Upper lobe of left lung (tissue), 6 donors: ENCODE measurements at places on chromosomes 3 and 15. TPM values are rescaled to one million over a fixed set of nuclear protein-coding genes. Genes with fewer than 3 reads are reported as not detected.

The CLEC3B gene
- 332 TPM for total RNA-seq

The CADPS gene
- 1.2 TPM for total RNA-seq

The SPINK8 gene
- not detected for total RNA-seq

The NLGN1 gene
- total RNA-seq, result 2.2 TPM

The CPNE9 gene
- total RNA-seq, result 0.30 TPM

The ILDR1 gene
- 7.8 TPM for total RNA-seq

The SIDT1 gene
- 5.5 TPM for total RNA-seq

The CLDN18 gene
- total RNA-seq, result 472 TPM

The WNT5A gene
- 36.2 TPM for total RNA-seq

The CD80 gene
- 9.4 TPM for total RNA-seq

The PROK2 gene
- total RNA-seq, result 2.7 TPM

The TRIM59 gene
- 3.0 TPM for total RNA-seq

The MYEF2 gene
- 36.7 TPM for total RNA-seq

GRCh38 chr3:112351036-112351435 is 18.1 kb downstream of the CD200 start:
- DNase-seq, result no peak
- H3K27me3 ChIP-seq, result no peaks in the 10 kb centered on the region
- no peaks in the 10 kb centered on the region for H3K36me3 ChIP-seq
- no peaks in the 10 kb centered on the region for H3K4me1 ChIP-seq

GRCh38 chr3:139292711-139293664 is 50.8 kb upstream of the MRPS22 start:
- H3K27ac ChIP-seq, result no peak overlapping the region
- no peak overlapping the region for H3K4me3 ChIP-seq
- H3K4me1 ChIP-seq, result no peaks in the 10 kb centered on the region
- no peak for DNase-seq
- no peaks in the 10 kb centered on the region for H3K36me3 ChIP-seq

DNA sequence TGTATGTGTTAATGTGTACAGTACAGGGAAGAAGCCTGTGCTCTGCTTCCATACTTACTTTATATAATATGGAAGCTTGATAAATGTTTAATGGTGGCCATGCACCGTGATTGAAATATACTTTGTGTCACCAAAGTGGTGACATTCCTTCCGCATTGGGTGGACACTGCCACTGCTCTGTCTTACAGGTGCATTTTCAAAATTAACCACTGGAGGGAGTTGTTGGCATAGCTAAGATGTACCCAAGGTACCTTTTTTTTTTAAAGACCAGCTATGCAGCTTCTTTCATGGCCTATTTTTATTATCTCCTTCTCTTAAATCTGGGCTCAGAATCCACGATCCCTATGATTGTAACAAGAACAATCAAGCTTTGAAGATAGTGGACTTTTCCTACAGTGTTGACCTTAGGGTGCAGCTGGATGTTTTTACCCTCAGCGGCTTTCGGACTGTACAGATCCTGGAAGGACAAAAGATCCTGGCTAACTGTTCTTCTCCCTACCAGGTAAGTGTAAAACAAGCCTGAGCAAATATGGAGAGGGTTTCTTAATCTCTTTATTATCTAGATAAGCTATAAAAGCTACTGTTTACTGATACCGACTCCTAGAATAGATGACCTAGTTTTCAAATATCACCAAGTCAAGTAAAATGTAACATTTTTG is 21.6 kb upstream of the PAK6 start:
- H3K36me3 ChIP-seq, result no peaks in the 10 kb centered on the region
- no peak overlapping the region for H3K27ac ChIP-seq
- H3K4me1 ChIP-seq, result no peaks in the 10 kb centered on the region
- no peak for DNase-seq
- H3K27me3 ChIP-seq, result no peaks in the 10 kb centered on the region

DNA sequence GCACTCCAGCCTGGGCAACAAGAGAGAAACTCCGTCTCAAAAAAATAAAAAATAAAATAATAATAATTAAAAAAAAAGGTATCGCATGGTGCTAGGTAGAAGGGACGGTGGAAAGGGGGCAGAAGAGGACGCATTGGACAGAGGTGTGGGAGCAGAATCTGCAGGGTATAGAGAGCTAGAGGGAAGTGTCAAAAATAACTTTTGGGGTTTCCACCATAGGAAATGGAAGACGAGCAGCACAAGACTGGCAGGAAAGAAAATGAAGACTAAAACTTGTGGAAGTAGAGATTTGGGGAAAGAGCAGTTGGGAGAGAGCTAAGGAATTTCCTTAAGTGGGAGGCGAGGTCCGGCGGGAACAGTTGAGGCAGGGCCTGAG is 585 bp upstream of the MKRN2 start:
- peak overlapping the region; percentile 94 for H3K27ac ChIP-seq
- peaks cover 39% of the 10 kb centered on the region for H3K4me1 ChIP-seq
- peak overlapping the region; percentile 77 for H3K4me3 ChIP-seq
- peaks cover 2% of the 10 kb centered on the region for H3K27me3 ChIP-seq

- no peak overlapping the region for H3K4me3 ChIP-seq
- peaks cover 6% of the 10 kb centered on the region for H3K4me1 ChIP-seq
- no peak overlapping the region for H3K27ac ChIP-seq
Measured at GRCh38 chr3:115363071-115363470, 216.0 kb upstream of the ZBTB20 start.

GRCh38 chr15:59329570-59330350 is 42.9 kb downstream of the MYO1E start:
- H3K27ac ChIP-seq, result peak overlapping the region; percentile 14
- no peaks in the 10 kb centered on the region for H3K27me3 ChIP-seq
- no peak overlapping the region for H3K4me3 ChIP-seq
- peaks cover 11% of the 10 kb centered on the region for H3K4me1 ChIP-seq
- no peaks in the 10 kb centered on the region for H3K36me3 ChIP-seq

DNA sequence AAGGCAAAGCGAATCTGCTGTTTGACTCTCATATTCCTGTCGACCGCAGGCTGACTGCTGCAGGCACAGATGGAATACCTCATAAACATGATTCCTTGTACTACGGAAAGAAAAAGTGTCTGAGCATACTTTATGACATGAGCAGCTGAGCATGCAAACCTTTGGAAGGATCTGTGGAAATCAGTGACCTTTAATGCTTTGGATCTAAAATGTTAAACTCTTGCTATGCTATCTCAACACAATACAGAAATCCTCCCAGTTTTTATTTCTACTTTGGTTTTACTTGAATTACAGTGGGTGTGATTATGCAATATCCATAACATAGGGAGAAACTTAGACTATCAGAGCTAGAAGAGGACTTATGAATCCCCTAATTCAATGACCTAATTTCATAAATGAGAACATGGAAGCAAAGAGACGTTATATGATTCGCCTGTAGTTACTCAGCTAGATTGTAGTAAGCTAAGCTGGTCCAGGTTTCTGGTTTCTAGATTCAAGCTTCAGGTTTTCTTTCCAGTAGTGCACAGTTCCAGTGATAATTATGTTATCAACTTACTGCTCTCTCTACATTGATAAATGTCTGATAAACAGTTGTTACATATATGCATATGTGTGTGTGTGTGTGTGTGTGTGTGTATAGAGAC is 127.6 kb upstream of the GBE1 start:
- H3K27ac ChIP-seq, result no peak overlapping the region
- H3K36me3 ChIP-seq, result no peaks in the 10 kb centered on the region
- no peaks in the 10 kb centered on the region for H3K27me3 ChIP-seq
- no peak overlapping the region for H3K4me3 ChIP-seq

- no peaks in the 10 kb centered on the region for H3K27me3 ChIP-seq
- peak overlapping the region; percentile 91 for H3K27ac ChIP-seq
- H3K36me3 ChIP-seq, result no peaks in the 10 kb centered on the region
- H3K4me3 ChIP-seq, result peak overlapping the region; percentile 94
- peaks cover 21% of the 10 kb centered on the region for H3K4me1 ChIP-seq
Measured at GRCh38 chr15:50907601-50908208, 778 bp upstream of the AP4E1 start.

DNA sequence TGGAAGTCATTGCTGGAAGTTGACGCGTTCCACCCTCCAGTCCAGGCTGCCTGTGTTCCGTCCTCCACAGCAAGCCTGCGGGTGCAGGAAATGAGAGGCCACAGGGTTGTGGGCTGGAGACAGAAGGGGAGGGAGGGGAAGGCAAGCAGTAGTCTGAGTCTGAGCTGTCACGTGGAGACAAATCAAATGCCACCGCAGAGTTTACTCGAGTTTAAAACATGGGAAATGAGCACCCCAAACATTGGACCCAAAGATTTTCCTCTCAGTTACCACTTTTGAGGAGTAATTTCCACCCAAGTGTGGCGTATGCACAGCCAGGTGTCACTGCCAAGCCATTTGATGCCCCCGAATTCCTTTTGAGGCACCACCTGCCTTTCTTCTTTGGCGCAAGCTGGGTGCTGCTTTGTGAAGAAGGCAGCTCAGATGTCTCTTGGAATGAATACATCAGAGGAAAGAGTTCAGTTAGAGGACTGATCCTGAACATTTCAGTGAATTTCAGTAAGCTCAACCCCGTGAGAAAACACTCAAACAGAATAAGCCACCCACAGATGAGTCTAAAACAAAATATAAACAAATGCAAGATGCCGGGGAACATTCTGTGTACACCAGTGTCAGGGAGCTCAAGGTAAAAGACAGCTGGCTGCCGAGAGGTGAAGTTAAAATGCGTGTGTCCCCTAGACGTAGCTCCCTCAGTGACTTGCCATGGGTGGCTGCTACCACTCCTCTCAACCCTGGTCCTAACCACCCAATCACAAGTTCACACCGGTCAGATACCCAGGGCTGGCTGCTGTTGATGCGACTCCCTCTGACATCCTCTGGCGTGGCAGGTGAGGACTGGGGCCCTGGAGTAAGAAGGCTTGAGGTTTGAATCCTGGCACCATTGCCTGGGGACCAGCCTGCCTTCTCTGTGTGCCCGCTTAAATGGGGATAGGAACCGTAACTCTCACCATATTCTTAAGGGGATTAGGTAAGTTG is 203.8 kb downstream of the UACA start:
- H3K27me3 ChIP-seq, result no peaks in the 10 kb centered on the region
- H3K4me1 ChIP-seq, result peaks cover 15% of the 10 kb centered on the region
- no peak overlapping the region for H3K27ac ChIP-seq
- no peaks in the 10 kb centered on the region for H3K36me3 ChIP-seq
- DNase-seq, result peak; percentile 42

GRCh38 chr15:65254758-65255157 is 31.9 kb downstream of the PARP16 start:
- peaks cover 6% of the 10 kb centered on the region for H3K4me1 ChIP-seq
- DNase-seq, result no peak
- no peak overlapping the region for H3K4me3 ChIP-seq
- H3K36me3 ChIP-seq, result peaks cover 9% of the 10 kb centered on the region

- H3K36me3 ChIP-seq, result no peaks in the 10 kb centered on the region
- no peak overlapping the region for H3K27ac ChIP-seq
- no peaks in the 10 kb centered on the region for H3K27me3 ChIP-seq
- DNase-seq, result no peak
- H3K4me3 ChIP-seq, result no peak overlapping the region
- no peaks in the 10 kb centered on the region for H3K4me1 ChIP-seq
Measured at GRCh38 chr3:134985864-134986715, 191.0 kb downstream of the EPHB1 start.

- H3K27me3 ChIP-seq, result no peaks in the 10 kb centered on the region
- no peak overlapping the region for H3K27ac ChIP-seq
- no peak overlapping the region for H3K4me3 ChIP-seq
Measured at GRCh38 chr3:128844502-128844901, 34.9 kb upstream of the ACAD9 start.

DNA sequence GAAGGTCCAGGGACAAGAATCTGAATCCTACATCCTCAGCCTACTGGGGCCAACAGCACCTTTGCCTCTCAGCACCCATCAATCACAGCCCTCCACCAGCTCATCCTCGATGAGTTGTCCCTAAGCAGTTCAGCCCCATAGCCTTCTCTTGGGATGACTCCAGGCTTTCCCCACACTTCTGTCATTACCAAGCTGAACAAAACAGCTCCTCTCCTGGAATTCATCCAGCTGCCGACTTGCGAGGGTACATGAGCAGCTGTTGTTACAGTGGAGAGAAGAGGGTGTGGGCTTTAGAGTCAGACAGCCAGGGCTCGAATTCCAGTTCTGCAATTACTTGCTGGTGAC is 69.0 kb upstream of the THBS1 start:
- H3K36me3 ChIP-seq, result no peaks in the 10 kb centered on the region
- no peaks in the 10 kb centered on the region for H3K4me1 ChIP-seq
- no peak for DNase-seq
- no peak overlapping the region for H3K27ac ChIP-seq
- H3K4me3 ChIP-seq, result no peak overlapping the region
- no peaks in the 10 kb centered on the region for H3K27me3 ChIP-seq

DNA sequence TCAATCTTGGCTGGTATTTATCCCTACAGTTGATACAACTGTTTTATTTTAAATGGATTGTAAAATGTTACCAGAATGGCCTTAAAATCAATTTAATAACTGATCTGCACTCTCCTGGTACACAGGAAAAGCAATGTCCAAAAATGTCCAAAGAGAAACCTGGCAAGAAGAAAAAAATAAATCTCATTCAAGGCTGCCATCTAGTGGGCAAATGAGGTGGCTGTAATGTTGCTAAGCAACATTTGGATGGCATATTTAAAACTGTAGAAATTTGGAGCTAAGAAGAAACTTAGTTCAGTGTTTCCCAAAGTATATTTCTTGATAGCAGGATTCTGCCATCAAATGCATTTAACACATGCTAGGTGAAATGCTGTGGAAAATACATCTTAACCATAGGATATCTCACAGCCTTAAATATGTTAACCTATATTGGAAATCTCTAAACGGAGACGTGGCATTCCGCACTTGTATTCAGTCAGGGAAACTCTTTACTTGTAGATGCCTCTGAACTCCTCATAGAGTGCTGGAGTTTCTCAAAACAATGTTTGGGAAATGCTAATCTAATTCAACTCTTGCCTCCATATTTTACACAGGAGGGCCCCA is 216.8 kb downstream of the ERC2 start:
- H3K4me3 ChIP-seq, result no peak overlapping the region
- H3K4me1 ChIP-seq, result no peaks in the 10 kb centered on the region
- DNase-seq, result no peak
- no peak overlapping the region for H3K27ac ChIP-seq

GRCh38 chr3:66582721-66583423 is 82.0 kb upstream of the LRIG1 start:
- H3K27me3 ChIP-seq, result no peaks in the 10 kb centered on the region
- H3K36me3 ChIP-seq, result no peaks in the 10 kb centered on the region
- DNase-seq, result peak; percentile 60
- H3K4me1 ChIP-seq, result no peaks in the 10 kb centered on the region
- no peak overlapping the region for H3K27ac ChIP-seq

GRCh38 chr3:78427303-78427702 is 1340.5 kb downstream of the ROBO1 start:
- H3K27me3 ChIP-seq, result no peaks in the 10 kb centered on the region
- H3K36me3 ChIP-seq, result no peaks in the 10 kb centered on the region
- H3K27ac ChIP-seq, result no peak overlapping the region
- no peak overlapping the region for H3K4me3 ChIP-seq
- no peaks in the 10 kb centered on the region for H3K4me1 ChIP-seq

GRCh38 chr15:85758655-85758978 is 36.1 kb downstream of the KLHL25 start:
- peaks cover 4% of the 10 kb centered on the region for H3K4me1 ChIP-seq
- H3K27me3 ChIP-seq, result no peaks in the 10 kb centered on the region
- H3K36me3 ChIP-seq, result no peaks in the 10 kb centered on the region
- no peak overlapping the region for H3K4me3 ChIP-seq

- no peak overlapping the region for H3K4me3 ChIP-seq
- no peak for DNase-seq
- H3K36me3 ChIP-seq, result no peaks in the 10 kb centered on the region
- no peak overlapping the region for H3K27ac ChIP-seq
- H3K4me1 ChIP-seq, result no peaks in the 10 kb centered on the region
Measured at GRCh38 chr15:86489981-86490380, 410.3 kb downstream of the AGBL1 start.
